Epithelial cell of proximal tubule (primary cell): ENCODE measurements at places on chromosomes 11 and 22.

GRCh38 chr11:104148074-104148473 lies 15.9 kb downstream of the PDGFD start:
- DNase-seq = no peak

DNA sequence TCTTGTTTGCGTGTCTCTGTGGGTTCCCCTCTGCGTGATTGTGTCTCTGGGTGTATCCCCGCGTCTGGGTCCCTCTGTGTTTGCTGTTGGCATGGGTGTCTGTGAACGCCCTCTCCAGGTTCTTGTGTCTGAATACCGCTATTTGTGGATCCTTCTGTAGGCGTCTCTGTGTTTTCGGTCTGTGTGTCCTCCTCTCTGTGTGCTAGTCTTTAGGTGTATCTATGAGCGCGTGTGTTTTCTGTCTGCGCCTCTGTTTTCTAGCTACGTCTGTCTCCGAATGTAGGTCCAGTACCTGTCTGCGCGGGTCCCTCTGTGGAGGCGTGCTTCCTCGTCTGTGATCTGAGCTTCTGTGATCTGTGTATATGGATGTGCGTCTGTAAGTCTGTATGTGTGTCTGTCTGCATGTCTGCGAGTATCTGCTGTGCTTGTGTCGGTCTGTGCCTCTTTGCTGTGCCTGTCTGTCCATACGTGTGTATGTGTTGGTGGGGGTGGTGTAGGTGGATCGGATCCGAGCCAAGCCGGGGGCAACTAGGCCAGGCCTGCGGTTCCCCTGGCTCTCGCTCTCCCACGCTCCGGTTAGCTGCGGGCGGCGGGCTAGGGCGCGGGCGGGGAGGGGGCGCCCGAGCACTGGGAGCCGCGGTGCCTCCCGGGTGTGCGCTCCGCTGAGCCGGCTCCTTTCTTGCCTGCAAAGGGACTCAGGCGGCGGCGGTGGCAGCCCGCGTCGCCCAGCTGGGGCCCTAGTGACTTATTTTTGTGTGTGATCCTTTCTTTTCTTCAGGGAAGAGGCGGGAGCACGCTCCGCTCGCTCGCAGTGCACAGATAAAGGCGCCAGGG lies 105.3 kb upstream of the E2F8 start:
- DNase-seq = no peak

- no peak for DNase-seq
These were observed 12.1 kb downstream of the EED start for GRCh38 chr11:86256608-86257007.

- DNase-seq = no peak
These were observed 89.5 kb downstream of the BMAL1 start for GRCh38 chr11:13367115-13367514.

- DNase-seq = no peak
These were observed 70.9 kb upstream of the UBASH3B start for GRCh38 chr11:122584670-122585069.

GRCh38 chr11:13033760-13034533 lies 24.8 kb downstream of the RASSF10 start:
- DNase-seq = no peak

- no peak for DNase-seq
These were observed 37.5 kb upstream of the LYVE1 start for GRCh38 chr11:10605941-10606381.

- no peak for DNase-seq
These were observed 301.6 kb upstream of the C11orf87 start for GRCh38 chr11:109120341-109120740.

DNA sequence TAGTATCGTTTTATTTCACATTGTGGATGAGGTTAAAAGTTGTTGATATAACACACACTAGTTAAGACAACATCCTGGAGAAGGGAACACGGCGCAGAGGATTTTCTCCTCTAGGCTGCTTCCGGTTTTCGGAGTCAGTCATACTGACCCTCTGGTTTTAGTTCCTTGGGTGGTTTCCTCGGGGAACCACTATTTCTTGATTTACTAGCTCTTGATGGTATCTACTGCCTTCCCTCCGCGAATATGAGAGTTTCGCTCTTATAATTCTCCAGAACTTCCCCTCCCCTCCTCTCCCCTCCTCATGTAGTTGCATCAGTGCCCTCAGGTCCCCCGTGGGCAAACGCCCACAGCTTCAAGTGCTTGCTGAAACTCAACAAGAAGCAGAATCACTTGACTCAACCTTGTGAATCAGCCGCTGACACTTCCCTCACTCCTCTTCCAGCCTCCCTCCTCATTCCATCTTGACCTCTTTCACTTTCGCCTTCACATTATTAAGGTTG lies 15.9 kb upstream of the APOBEC3A start:
- no peak for DNase-seq

DNA sequence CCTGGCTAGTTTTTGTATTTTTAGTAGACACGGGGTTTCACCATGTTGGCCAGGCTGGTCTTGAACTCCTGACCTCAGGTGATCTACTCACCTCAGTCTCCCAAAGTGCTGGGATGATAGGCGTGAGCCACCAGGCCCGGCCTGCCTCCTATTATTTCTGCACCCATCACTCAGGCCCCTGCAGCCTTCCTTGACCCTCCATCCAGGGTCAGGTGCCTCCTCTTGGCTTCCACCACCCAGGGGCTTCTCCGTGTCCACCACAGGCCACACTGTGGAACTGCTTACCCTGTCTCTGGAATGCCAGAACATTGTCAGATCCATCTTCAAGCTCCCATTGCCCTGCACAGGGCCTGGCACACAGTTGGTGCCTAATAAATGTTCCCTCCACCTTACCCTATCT lies 75.4 kb upstream of the RTL6 start:
- DNase-seq = no peak

- no peak for DNase-seq
These were observed 313.4 kb downstream of the BUD13 start for GRCh38 chr11:116459185-116460045.

- DNase-seq = no peak
These were observed 477 bp downstream of the ZBTB16 start for GRCh38 chr11:114059984-114060391.
